NCI-H748 treated with DMSO at 0.1 percent for 48 hours (cell line): ENCODE measurements at places on chromosomes 5 and 9.
A peak's percentile ranks its signal among the peaks of the same experiment; 100 is the strongest.

GRCh38 chr5:15326471-15326870, 173.5 kb upstream of the FBXL7 start:
- DNase-seq: no peak

GRCh38 chr9:135100725-135101410, 13.4 kb downstream of the OLFM1 start:
- no peak for DNase-seq

- no peak for DNase-seq
These were observed 81.9 kb upstream of the RARS1 start for GRCh38 chr5:168404365-168404764.

GRCh38 chr5:159215886-159216285, 6.5 kb upstream of the RNF145 start:
- DNase-seq: no peak

DNA sequence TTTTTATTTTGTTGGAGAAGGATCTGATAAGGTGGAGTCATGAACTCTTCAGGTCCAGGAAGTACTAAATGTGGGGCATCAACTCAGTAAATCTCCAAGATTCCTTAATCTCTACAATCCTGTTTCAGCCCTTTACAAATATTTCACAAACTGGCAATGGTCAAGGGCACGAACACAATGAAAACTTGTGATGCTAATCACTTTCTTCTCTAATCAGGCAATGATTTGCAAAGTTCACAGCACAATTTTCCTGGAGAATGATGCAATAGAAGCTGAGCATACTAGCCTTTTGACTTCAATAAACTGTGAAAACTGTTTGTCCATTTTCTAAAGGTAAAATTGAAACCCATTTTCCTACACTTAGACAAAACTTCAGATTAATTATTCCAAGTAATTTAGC, 16.9 kb downstream of the GDF9 start:
- no peak for DNase-seq

GRCh38 chr5:149878371-149878770, 66.2 kb downstream of the PDE6A start:
- DNase-seq: peak; percentile 31

DNA sequence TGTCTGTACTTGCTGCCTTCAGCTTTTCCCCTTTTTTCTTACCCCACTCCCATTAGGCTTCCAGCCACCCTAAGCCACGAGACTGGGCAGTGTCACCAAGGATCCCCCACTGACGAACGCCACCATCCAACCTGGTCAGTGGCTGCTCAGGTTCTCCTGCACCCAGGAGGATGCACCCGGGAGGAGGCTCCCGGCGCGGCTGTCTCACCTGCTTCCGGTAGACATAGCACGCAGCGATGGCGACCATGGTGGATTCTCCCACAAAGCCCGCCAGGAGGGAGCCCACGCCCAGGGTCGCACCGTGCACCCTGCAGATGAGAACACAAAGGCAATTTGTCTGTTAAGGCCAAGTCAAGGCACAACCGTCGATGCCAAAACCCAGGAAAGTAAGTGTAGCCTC, 48.1 kb downstream of the OTULIN start:
- DNase-seq: no peak

DNA sequence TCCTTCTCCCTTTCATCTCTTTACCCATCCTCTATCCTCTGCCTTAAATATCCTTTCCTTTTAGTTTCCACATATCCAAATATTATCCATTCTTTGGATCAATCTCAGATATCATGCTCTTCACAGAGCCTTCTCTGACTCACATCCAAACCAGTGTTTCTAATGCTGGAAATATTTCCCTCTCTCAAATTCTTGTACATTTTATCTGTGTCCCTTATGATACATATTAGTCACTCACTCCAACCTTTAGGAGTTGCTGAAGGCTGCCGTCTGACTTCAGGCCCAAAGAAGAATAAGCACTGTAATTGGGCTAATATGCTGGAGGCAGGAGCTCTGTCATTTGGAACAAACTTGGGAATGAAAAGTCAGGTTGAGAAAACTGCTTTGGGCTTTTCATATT, 156.4 kb upstream of the RUSC2 start:
- no peak for DNase-seq

- DNase-seq: peak; percentile 8
These were observed 44.8 kb upstream of the ALDOB start for GRCh38 chr9:101480386-101480785.

DNA sequence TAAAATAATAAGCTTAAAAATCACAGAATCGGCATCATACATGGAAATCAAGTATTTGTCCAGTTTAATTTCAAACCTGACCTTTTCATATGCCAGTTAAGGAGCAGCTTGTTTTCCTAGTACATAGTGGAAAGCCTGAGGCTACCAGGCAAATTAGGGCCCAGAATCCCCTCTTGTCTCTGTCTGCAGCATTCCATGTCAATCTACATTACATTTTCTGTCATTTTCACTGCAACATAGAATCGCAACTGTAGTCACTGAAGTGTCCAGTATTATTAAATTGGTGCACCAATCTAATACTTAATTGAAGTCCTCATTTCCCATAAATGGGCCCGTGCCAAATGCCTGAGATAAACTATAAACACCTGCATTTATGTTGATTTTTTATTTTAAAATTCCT, 1352.2 kb upstream of the ACO1 start:
- no peak for DNase-seq

- no peak for DNase-seq
These were observed 6.6 kb downstream of the SNX2 start for GRCh38 chr5:122781465-122781864.

DNA sequence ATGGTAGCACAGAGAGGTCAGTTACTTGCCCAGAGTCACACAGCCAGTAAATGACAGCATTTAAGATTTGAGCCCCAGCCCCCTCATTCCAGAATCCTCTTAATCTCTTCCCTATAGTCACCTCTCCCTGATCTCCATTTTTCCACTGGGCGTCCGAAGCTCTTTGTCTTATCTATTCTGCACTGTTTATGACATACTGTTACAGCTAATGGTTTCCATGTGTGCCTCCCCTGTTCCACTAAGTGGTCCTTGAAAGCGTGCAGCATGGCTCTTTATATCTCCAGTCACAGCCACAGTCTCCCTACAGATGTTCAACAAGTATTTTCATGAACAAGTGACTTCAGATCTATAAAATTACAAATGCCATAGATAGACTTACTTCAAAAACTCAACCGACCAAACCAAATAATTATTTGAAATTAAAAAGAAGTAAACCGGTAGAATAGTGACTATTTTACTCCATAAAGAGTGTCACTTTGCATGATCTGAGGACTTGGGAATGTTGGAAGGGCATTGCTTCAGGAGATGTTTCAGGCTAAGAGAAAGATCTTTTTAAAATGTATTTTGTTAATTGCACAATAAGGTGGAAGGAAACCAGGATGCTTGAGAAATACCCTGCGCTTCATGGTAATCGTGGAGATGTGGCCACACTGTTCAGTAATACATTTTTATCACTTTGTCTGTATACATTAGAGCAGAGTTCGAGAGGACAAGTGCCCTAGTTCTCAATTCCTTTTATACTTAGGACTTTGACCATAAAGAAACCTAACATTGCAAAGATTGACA, 237.2 kb downstream of the FBXL7 start:
- no peak for DNase-seq

DNA sequence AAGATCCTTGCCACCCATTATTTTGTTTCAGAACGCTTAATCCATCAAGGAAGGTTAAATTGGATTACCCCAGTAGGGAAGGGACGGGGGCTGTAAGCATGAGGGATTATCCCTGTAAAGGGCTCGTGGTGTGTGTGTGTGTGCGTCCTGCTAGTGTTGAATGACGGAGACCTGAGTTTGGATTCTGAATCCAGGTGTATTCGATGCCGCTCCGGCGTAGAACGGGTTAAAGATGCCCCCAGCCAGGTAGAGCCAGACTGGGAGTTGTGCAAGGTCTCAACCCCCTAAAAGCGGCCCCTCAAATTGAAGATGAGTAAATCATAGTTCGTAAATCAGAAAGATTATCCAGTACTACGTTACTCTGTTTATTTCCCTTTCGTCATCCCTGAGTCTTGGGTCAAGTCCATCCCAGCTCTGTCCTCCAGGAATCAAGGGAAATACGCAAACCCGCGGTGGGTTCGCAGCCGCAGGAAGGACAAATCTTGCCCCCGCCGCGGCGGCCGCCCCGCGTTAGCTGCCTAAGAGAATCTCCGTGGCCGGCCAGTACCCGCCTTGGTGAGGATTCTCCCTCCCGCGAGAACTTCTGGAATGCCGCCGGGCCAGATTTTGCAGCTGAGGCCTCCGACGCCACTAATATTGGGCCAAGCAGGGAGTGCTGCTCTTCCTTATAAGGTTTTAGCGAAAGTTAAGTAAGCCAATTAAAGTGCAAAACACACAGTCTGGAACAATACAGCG, 586 bp upstream of the MTAP start:
- peak; percentile 61 for DNase-seq

DNA sequence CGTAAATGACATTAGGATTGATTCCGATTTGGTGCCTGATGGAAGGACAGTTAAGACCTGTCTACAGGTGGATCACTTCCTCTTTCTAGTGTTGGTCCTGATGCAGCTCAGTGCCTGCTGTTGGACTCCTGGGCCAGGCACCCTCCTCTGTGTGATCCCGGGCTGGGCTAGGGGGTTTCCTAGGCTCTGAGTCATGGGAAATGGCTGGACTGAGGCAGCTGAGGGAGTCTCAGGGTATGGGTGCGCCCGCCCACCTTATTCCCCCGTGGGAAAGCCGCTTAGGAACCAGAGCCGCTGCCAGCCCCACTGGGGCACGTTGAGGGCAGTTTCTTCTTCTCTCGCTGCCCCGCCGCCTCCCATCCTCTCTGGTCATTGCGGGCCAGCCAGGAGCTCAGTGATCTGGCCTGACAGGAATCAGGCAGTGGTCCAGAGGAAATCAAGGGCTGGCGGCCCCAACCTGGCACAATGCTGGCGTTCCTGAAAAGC, 12.9 kb downstream of the TCF7 start:
- no peak for DNase-seq

- DNase-seq: no peak
These were observed 73.3 kb upstream of the PHF24 start for GRCh38 chr9:34884747-34885189.

GRCh38 chr5:160467555-160468362, 46.1 kb downstream of the PTTG1 start:
- DNase-seq: no peak

GRCh38 chr5:173394701-173395100, 66.5 kb upstream of the STC2 start:
- DNase-seq: no peak

DNA sequence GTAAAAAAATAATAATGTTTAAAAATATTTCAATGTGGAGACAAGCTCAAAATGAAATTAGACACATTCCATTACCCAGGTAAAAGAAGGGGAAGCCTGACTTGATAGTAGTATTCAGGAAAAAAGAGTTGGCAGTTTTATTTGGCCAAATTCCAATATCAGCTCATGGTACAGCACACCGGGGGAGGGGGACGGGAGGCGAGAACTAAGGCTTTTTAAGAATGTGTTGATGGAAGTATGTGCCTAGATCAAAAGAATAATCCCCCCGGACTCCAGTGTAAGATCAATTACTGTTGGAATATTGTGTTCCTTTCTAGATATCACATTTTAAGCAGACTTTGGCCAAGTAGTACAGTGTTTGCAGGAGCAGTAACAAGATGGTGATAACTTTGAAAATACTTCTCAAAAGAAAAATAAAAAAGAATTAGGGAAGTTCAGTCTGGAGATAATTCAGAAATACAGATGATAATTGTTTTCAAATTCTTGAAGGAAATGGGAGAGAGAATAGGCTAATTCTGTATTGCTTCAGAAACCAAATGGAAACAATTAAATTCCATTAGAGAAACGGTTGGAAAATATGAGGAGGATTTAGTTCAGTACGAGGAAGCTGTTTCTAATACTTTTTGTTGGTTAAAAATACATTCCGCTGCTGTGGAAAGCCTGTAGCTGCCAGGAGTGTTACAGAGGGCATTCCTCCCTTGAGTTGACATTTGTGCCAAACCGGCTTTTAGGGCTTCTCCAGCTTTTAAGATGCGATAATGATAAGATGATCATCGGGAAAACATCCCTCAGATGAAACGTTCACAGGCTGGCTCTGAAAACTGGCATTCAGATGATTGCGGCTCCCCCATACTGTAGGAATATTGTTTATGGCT, 98.1 kb upstream of the ERBIN start:
- DNase-seq: no peak

DNA sequence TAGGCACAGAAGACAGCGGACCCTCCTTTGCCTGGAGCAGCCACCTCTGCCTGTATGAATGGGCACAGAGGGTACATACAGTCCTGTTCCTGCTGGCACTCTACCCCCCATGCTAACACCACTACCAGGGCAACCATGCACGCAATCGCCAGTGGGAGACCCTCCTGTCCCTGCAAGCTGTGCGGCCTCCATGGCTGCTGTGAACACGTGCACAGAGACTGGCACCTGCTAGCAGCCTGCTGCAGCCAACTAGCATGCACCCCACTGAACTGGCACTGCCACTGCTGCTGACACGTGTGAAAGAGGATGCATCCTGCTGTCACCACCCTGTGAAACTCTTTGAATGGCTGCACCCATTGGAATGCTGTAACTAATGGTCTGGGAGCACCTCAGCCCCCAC, 885.2 kb upstream of the ARRDC3 start:
- DNase-seq: no peak

GRCh38 chr5:55856516-55857246, 5.5 kb downstream of the IL31RA start:
- DNase-seq: no peak

DNA sequence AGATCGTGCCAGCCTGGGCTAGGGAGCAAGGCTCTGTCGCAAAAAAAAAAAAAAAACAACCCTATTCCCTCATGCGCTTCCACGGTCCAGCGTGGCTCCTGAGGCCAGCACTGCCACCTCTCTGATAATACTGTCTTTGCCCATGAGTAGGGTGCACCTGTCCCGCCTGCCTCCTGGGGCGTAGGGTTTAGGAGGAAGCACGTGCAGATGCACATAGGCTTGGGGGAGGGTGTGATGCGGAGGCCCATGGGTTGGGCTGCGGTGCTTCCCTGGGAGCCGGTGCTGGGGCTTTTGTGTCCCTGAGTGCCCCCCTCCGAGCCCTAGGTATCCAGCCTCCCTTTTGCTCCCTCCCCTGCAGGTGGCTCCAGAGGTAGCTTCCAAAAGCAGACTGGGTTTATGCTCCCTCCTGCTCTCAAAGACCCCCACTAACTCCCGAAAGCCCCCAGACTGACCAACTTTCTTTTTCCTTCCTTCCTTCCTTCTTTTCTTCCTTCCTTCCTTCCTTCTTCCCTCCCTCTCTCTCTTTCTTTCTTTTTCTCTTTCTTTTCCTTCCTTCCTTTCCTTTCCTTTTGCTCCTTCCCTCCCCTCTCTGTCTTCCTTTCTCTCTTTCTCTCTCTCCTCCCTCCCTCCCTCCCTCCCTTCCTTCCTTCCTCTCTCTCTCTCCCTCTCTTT, 12.8 kb downstream of the FGFR4 start:
- DNase-seq: no peak
